ENCODE measurements at places on chromosomes 6 and 20.

GRCh38 chr6:163207431-163208383 is 206.8 kb upstream of the QKI start:
- no peak for DNase-seq

GRCh38 chr6:11459079-11459610 is 78.4 kb upstream of the TMEM170B start:
- DNase-seq, result no peak

DNA sequence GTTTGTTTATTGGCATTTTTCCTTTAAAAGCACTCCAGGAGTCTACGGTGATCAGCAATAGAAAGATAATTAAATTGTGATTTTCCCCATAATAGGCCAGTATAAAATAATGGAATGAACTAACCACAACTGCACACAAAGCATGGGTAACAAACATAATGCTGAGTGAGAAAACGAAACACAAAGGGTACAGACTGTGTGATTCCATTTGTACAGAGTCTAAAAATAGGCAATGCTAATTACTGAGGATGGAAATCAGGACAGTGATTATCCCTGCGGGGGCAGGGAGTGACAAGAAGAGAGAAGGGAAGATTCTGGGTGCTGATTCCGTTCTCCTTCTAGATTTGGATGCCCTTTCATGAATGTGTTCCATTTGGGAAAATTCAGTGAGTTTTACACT is 478.1 kb downstream of the PREX1 start:
- DNase-seq, result no peak

DNA sequence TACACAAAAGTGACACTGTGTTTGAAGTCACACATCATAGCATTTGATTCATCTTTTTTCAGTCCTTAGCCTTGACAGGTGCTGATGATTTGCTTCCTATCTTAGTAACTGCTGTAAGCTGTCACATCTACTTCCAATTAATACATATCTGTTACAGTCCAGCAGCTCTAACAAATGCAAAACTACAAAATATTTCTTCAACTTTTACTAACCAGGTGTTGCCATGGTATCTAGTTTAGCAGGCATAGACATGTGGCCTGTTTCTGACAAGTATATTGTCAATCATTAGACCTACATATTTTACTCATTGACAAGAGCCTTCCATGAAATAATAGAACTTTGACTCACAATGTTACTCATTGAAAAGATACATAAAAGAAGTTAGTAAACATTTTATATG is 1159.7 kb downstream of the GRIK2 start:
- DNase-seq, result no peak

DNA sequence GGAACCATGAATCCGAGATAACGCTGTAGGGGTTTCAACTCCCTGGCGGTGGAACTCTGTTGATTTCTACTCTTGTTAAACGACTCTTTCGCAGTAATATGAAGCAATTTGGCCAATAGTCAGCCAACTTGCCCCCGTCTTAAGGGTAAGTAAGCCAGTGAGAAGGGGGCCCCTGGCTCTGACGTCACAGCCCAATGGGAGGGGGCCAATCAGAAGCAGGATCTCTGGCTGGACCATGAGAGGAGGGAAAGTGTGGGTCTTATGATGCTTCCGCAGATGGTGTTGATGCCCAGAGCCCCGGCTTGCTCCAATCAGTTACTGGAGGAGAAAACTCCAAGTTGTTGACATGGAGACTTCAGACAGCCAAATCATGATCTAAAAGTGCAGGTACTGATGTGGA is 242.4 kb downstream of the BMP7 start:
- DNase-seq, result no peak

- DNase-seq, result no peak
Measured at GRCh38 chr6:20655317-20655716, 121.1 kb downstream of the CDKAL1 start.

DNA sequence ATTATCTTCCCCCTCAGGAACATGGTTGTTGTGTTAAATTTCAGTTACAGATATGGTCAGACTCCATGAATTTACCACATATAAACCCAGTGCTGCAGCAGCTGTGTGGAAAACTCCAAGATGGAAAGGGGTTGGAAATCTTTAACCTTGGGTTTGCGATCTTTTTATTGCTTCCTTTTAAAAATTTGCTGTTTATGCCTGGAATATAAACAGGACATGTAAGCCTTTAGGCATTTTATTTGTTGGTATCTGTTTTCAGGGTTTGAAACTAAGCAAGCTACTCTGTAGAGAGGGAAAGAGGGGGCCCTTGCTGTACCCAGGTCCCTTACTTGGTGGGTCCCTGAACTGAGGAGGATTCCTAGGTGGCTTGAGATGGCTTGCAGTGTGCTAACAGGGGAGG is 778 bp downstream of the PKIG start:
- no peak for DNase-seq

DNA sequence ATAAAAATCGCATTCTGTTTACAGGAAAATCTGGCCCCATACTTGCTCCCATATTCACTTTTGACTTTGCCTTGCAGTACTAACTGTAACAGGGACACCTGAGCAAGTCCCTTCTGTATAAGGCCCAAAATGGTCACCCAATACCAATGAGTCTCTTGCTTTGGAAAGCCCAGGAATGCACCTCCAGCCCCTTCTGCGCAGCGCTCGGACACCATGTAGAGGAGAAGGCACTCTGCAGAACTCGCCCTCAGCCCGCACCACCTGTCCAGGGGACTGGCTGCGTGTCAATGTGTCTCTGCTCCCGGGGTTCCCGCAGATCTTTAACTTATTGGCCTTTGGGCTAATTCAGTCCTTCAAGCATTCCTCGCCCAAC is 746 bp upstream of the PRND start:
- no peak for DNase-seq

GRCh38 chr20:42191140-42191860 is 573.1 kb upstream of the CHD6 start:
- DNase-seq, result no peak

DNA sequence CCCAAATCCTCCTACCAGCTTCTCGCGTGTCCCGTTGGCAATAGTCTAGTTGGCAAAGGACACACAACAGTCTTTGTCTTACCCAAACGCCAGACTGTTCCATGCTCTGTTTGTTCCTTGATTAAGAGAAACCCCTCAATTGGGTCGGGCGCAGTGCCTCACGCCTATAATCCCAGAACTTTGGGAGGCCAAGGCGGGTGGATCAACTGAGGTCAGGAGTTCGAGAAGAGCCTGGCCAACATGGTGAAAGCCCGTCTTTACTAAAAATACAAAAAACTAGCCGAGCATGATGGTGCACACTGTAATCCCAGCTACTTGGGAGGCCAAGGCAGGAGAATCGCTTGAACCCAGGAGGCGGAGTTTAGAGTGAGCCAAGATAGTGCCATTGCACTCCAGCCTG is 153.7 kb downstream of the GRM4 start:
- no peak for DNase-seq

- no peak for DNase-seq
Measured at GRCh38 chr6:159974932-159975331, 6.0 kb downstream of the IGF2R start.

GRCh38 chr6:141719476-141719875 is 413.2 kb upstream of the GJE1 start:
- DNase-seq, result no peak

DNA sequence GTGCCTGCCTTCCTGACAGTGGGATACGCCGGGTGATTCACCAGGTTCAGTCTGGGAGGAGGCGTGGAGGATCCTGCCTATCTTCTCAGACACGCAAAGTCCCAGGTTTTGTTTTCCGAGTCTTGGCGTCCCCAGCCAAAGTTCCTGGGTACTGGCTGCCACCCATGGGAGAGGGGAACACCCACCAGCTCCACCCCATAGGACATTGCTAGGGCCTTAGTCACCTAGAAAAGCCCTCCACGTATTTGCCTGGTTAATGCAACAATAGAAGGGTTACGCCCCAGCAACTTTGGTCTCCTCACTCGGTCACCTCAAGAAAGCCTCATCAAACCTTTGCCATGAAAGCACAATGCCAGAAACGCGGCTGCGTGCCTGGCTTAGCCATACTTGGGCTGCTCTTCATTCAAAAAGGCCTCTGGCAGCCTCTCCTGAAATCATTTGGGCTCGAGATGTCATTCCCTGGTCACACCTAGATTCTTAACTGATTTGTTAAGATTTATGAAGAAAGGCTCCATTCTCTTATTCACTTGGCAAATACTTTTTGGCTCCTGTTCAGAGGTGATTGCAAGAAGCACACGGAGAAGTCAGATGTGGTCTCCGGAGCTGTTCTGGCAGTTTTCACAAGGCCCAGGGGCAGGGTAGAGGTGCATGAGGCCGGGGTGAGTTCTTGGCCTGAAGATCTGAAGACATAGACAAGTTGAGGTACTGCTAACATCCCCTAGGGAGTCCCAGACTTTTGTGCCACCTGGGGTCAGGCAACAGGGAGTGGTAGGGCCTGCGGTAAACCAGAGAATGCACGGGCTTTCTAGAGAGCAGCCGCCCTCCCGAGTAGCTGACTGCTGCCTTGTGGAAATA is 35.5 kb upstream of the ZNF133 start:
- DNase-seq, result no peak

- no peak for DNase-seq
Measured at GRCh38 chr20:44033873-44034272, 119.2 kb downstream of the TOX2 start.

- DNase-seq, result no peak
Measured at GRCh38 chr6:68087399-68088133, 547.5 kb upstream of the ADGRB3 start.

- no peak for DNase-seq
Measured at GRCh38 chr6:131982740-131983259, 31.6 kb upstream of the CCN2 start.

- no peak for DNase-seq
Measured at GRCh38 chr20:41587956-41588355, 30.2 kb downstream of the CHD6 start.
